ENCODE measurements at places on chromosomes 1 and 21. TPM values are rescaled to one million over a fixed set of nuclear protein-coding genes. Genes with fewer than 3 reads are reported as not detected.
A peak's percentile ranks its signal among the peaks of the same experiment; 100 is the strongest.

GRCh38 chr1:55131801-55132200 lies 83.4 kb downstream of the USP24 start:
- DNase-seq: no peak

GRCh38 chr1:17371896-17372295 lies at the start of gene PADI6:
TSS of gene PADI6 (plus strand) at chr1:17372196. CDS start at chr1:17372246, 50 bp downstream.
- DNase-seq: no peak

- DNase-seq: no peak
These were observed 248.3 kb upstream of the CAMK1G start for GRCh38 chr1:209335178-209335577.

DNA sequence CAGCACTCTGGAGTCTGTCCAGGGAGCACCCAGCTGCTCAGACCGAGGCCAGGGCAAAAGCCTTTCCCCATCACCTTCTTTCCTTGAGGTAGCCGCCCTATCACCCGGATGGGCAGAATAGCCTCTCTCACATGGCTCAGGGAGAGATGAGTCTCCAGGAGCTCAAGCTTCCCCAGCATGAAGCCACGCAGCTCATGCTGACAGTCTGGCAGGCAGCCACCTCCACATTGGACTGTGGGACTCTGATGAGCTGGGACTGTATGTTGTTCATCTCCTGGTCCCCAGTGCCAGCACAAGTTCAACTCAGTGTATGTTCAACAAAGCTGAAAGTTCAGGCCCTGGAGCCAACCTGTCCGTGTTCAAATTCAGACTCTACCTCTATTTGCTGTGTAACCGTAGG lies 75.2 kb upstream of the ZC3H12A start:
- no peak for DNase-seq

GRCh38 chr1:1083416-1084371 lies 9.6 kb upstream of the RNF223 start:
- DNase-seq: no peak

- peak; percentile 91 for DNase-seq
These were observed at the start of gene RPS27 for GRCh38 chr1:153990468-153991150. TSS of gene RPS27 (plus strand) at chr1:153990762. CDS start at chr1:153990797, 35 bp downstream.

The ZNF683 gene
- total RNA-seq: not detected

The PBXIP1 gene
- total RNA-seq: 69.7 TPM

The THEM5 gene
- not detected for total RNA-seq
